ENCODE measurements at places on chromosomes 16 and 17.

- no peak for DNase-seq
These were observed 13.3 kb downstream of the ST6GALNAC2 start for GRCh38 chr17:76572201-76572910.

- no peak for DNase-seq
These were observed 4.4 kb downstream of the SMARCD2 start for GRCh38 chr17:63837962-63838600.

DNA sequence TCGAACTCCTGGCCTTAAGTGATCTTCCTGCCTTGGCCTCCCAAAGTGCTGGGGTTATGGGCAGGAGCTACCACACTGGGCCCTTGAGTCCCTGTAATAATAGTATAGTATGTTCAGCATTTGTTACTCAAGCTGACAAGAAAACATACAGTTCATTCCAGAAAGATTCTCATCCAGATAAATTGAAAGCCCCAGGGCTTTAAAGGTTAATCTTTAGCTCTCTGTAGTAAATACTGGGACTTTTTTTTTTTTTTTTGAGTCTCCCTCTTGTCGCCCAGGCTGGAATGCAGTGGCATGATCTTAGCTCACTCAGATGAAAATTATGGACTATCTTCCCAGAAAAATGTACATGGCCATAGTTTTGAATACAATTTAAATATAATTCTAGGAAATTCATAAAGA lies 11.0 kb downstream of the BRCA1 start:
- no peak for DNase-seq

DNA sequence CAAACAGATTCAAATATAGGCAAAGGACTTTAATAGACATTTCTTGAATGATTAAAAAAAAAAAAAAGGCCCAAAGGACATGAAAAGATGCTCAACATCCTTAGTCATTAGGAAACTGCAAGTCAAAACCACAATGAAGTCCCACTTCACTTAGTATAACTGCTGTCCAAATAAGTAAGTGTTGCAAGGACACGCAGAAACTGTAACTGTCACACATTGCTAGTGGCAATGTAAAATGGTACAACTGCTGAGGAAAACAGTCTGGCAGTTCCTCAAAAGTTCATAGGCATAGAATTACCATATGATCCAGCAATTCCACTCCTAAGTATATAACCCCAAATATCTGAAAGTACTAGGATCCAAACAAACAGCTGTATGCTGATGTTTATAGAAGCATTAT lies 112.7 kb downstream of the BRIP1 start:
- DNase-seq: no peak

DNA sequence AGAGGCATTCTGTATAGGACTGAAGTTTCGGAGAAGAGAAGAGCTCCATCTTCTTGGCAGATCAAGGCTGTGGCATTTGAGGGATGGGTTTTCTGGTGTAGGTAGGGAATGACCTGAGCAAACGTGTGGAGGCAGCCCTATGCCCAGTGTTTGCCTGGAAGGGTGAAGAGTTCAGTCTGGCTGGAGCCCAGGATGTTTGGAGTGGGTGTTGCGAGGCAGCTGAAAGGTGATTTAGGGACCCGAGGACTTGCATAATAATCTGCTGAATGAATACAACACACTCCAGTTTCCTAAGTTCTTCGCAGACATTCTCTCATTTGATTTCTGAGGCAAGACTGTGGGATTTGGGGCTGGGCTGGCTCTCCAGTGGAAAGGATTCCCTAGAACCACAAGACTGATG lies 186.2 kb downstream of the CYLD start:
- no peak for DNase-seq

DNA sequence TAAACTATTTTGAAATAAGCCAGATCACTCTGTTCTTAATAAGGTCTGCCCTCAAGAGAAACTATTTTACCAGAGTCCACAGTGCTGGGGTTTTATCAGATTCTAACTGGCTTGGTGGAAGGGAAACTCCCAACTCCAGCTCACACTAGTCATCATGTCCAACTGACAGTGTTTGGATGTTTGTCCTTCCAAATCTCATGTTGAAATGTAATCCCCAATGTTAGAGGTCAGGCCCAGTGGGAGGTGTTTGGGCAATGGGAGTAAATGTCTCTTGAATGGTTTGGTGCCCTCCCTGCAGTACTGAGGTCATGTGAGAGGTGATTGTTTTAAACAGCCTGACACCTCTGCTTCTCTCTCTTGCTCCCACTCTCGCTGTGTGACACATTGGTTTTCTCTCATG lies 1301.0 kb upstream of the CDH8 start:
- DNase-seq: no peak

GRCh38 chr16:10976634-10977033 lies 32.3 kb downstream of the CLEC16A start:
- DNase-seq: peak; percentile 33

GRCh38 chr17:50128441-50129352 lies 1.3 kb downstream of the SAMD14 start:
- DNase-seq: peak; percentile 38

- no peak for DNase-seq
These were observed 102.1 kb downstream of the PLCG2 start for GRCh38 chr16:81881228-81881627.

DNA sequence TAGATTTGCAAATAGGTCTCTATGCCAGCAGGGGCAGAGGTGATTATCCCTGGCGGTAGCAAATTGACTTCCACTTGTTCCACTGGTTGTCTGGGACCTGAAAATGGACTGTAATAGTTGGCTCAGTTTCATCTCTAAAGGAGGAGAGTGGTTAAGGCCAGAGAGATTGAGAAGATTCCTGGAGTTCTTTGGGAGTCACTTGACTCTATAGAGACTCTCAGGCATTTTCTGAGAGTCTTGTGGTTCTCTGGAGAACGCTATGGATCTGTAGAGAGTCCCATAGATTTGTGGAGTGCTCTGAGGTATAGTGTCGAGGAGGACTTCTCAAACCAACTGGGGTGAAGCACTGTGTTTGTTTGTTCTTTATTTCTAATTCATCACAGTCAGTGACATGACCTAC lies 8.9 kb upstream of the PMP22 start:
- DNase-seq: no peak

GRCh38 chr16:314795-315299 lies 31.9 kb downstream of the PDIA2 start:
- peak; percentile 66 for DNase-seq

DNA sequence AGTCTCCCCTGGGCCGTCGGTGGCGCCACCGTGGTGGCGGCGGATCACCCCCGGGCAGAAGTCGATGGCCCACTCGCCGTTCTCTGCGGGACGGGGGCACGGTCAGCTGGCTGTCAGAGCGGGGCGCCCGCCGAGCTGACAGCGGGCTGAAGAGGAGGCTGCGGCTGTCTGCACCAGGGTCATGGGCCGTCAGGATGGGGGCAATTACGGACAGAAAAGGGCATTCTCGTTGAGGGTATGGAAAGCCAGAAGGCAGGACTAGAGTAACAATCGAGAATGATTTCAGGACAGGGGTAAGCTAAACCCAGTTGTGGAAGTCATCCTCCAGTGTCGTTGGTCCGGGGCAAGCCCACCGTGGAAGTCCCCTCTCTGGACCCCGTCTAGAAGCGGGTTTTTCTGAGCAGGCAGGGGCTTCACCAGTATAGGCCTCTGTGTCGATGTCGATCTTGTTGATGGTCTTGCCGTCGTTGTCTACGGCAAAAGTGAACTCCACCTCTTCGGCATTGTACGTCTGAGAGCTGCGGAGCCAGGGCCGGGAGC lies 1.7 kb downstream of the CHRNE start:
- DNase-seq: no peak

DNA sequence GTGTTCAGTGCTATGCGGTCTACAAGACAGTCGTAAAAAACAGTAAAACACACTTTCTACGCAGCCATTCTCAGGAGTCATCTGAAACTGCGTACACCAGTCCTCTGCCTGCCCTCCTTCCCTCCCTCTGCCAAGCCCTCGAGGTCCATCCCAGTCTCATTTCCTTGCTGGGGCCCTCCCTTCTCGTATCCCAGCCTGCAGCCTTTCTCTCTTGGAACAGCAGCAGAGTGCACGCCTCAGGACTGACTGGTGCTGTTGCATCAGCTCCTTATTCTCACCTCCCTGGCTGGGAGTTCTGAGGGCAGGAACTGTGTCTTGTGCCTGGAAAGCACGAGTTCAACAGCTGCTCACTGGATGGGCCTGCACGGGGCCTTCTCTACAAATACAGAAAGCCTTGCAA lies 12.5 kb downstream of the FAHD1 start:
- no peak for DNase-seq

- DNase-seq: no peak
These were observed 1.7 kb upstream of the PRKCB start for GRCh38 chr16:23833960-23834685.

- no peak for DNase-seq
These were observed 6.8 kb downstream of the OR1F1 start for GRCh38 chr16:3194792-3195191.

DNA sequence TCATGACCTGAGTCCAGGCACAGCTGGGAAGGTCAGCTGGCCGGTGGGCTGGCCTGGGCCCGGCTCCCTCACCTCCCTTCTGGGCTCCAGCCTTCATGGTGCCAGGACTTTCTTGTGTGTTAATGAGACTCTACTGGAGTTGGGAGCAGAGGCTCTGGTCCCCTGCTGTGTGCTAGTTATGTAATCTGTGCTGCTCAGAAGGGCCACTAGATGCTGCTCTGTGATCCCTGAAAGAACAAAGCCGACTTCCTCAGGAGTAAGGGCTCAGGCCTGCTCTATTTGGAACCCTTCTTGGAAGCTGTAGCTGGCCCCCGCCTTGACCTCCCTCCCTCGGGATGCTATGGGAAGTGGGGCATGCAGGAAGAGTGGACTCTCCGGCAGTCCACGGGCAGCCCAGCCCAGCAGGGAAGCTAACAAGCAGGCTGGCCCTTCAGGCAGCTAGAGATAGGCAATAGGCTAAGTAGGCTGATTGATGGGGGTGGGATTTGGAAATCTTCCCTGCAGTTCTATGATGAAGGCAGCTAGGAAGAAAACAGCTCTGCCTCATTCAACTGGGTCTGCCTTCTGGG lies 3.3 kb upstream of the CDK5R1 start:
- DNase-seq: peak; percentile 89

- DNase-seq: peak; percentile 64
These were observed 141.0 kb upstream of the CIBAR2 start for GRCh38 chr16:85253084-85253941.

DNA sequence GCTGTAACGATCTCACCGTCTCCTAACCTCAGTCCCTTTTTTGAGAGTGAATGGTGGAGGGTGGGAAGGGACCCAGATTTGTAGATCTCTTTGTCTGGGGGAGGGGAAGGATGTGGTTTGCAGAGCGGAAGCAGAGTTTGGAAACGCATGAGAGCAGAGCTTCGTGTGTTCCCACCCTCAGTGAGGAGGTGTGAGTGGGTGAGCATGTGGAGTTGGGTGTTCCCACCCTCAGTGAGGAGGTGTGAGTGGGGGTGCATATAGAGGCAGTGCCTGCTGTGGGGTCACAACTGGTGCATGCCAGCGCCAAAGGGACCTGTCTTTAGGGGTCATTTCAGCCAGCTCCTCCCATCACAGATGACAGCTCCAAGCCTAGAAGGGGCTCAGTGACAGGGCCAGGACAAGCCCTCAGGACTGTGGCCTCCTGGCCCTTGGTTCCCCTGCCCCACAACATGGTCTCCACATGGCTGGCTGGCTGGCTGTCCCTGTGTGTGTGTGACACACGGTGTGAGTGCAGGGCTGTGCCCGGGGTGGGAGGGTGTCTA lies 1.8 kb upstream of the CISD3 start:
- no peak for DNase-seq

GRCh38 chr17:58375811-58376210 lies 23.8 kb upstream of the SUPT4H1 start:
- DNase-seq: no peak

GRCh38 chr17:596287-596686 lies 118.4 kb downstream of the VPS53 start:
- DNase-seq: no peak

- no peak for DNase-seq
These were observed 275.9 kb downstream of the C16orf95 start for GRCh38 chr16:87041286-87041685.

DNA sequence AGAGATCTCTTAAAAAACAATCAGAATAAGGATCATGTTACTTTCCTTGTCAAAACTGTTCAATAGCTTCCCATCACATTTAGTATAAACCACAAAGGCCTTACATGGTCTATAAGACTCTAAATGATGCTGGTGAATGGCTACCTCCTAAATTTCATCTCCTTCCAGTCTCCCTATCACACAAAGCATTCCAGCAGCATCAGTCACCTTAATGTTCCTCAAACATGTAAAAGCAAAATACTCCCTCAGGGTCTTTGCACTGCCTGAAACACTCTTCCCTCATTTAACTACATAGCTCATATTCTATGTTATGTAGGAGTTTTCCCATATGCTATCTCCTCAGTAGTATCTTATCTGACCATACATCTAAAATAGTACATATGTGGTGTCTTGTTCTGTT lies 53.5 kb upstream of the INTS2 start:
- DNase-seq: no peak

DNA sequence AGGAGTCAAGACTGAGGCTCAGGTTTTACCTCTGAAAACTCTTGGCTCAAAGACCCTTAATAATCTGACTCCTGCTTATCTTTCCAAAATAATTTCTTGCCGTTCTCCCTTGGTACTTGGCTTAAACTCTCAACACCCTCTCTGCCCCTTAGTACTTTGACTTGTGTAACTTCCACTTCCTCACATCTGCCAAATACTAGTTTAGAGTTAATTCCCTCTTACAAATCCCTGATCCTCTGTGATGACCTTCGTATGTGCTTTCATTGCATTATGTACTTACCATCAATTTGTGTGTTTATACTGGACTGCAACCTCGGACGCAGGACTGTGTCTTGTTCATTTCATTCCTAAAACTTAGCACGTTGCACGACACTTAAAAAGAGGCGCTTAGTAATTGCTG lies 35.2 kb downstream of the ZNF207 start:
- peak; percentile 26 for DNase-seq

- DNase-seq: no peak
These were observed 3.3 kb downstream of the PMP22 start for GRCh38 chr17:15261802-15262290.

- DNase-seq: no peak
These were observed 96.4 kb upstream of the NOG start for GRCh38 chr17:56497132-56497531.

- no peak for DNase-seq
These were observed 740 bp upstream of the JPT2 start for GRCh38 chr16:1677339-1677738.

- peak; percentile 98 for DNase-seq
These were observed 590.6 kb downstream of the MAF start for GRCh38 chr16:79009896-79010295.

GRCh38 chr17:44865231-44865660 lies 17.6 kb downstream of the HIGD1B start:
- peak; percentile 30 for DNase-seq

DNA sequence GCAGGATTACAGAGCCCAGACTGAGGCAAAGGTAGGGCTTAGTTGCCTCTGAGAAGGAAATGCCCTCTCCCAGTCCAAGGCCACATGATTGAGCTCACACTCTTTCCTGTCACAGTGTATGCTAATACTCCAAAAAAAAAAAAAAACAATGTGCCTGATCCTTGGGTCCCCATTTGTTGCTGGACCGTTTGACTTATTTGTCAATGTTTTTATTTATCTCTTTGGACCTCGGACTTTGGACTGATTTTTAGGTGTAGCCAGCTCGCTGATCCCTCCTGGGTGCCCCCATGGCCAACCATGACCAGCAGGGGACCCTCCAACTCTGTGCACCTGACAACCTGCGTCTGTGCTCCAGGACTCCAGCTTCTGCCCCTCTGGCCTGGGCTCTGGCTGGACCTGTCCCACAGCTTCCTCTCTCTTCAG lies 622 bp upstream of the CCL16 start:
- no peak for DNase-seq

GRCh38 chr17:20562587-20562986 lies 16.9 kb upstream of the CDRT15L2 start:
- no peak for DNase-seq

GRCh38 chr17:47792979-47793378 lies 28.6 kb downstream of the OSBPL7 start:
- no peak for DNase-seq
